ENCODE measurements at places on chromosomes 4 and X.

GRCh38 chrX:100720301-100720700 lies 11.6 kb downstream of the SYTL4 start:
- no peak for DNase-seq

- DNase-seq, result no peak
These were observed 804.5 kb downstream of the C4orf33 start for GRCh38 chr4:129900430-129900953.

DNA sequence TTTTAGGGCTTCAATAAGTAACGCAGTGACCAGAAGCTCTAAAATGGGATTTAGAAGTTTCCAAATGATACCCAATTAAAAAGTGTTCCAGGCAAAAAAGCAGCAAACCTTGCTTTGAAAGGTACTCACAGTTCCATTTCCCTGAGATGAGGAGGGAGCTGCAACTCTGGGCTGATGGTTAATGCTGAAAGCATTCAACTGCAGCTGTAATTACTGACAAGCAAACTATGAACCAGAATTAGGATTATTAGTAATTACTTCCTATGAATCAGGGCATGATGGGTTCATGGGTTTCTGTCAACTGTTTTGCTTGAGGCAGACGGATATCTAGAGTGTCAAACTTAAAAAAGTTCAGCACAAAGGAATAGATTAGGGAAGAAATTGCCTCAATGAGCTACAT lies 357.4 kb downstream of the STIM2 start:
- DNase-seq, result no peak

- no peak for DNase-seq
These were observed 5.8 kb upstream of the CDK16 start for GRCh38 chrX:47212381-47213293.

- DNase-seq, result no peak
These were observed 187.4 kb downstream of the NR3C2 start for GRCh38 chr4:148254621-148255343.

DNA sequence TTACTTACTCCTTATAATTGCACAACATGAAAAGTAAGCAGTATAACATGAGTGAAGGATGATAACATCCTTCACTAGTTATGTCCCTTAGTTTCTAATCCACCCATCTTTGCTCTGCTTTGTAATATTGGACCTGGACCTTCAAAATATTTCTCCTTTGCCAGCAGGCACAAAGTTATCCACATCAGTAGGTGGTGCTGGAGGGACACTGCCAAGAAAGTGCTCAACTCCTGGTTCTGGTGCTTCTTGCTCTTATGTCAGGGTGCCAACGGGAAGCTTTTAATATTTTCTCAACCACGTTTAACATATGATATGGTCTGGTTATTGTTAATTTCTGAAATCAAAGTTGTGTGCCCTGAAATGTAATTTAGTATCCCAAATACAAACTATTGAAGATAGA lies 49.1 kb downstream of the TMEM165 start:
- peak; percentile 13 for DNase-seq

DNA sequence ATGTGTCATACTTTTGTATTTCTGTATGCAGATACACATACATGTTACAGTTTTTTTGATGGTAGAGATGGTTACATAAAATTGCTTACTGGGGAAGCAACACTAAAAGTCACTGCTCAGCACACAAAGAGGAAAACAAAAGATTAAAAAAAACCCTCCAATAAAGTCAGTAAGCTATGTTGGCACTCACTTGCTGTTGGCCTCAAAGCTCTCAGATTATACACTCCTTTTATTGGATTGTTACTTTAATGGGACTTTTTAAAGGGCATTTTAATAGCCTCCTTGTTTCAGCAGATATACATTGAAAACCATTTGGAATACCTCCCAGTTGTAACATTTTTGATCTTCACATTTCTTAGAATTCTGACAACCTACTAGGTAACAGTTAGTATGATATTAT lies 222.0 kb upstream of the HHIP start:
- DNase-seq, result no peak

GRCh38 chr4:169045862-169046584 lies 36.0 kb upstream of the CBR4 start:
- DNase-seq, result no peak

DNA sequence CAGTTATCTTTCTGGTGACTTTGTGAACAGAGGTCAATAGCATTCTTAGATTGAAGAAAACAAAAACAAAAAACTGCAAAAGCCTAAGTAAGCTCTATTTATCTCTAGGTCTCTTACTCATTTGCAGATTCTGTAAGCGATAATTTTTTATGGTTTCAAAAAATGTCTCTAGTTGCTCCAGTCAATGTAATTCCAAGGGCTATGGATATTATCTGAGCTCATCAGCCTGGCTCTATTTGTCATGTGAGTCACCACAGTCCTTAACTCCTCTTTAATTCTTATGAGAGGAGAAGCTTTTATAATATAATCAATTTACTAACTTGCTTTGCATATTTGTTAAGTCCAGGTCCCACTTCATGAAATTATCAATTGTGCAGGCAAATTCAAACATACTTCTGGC lies 79.1 kb downstream of the NPFFR2 start:
- no peak for DNase-seq
